ENCODE measurements at places on chromosomes 6 and 20.

- no peak for DNase-seq
Measured at GRCh38 chr6:100665041-100665380, 200.3 kb upstream of the SIM1 start.

GRCh38 chr6:166554316-166554715 is 32.2 kb downstream of the RAMACL start:
- no peak for DNase-seq

GRCh38 chr6:34073540-34073939 is 72.3 kb downstream of the GRM4 start:
- no peak for DNase-seq

DNA sequence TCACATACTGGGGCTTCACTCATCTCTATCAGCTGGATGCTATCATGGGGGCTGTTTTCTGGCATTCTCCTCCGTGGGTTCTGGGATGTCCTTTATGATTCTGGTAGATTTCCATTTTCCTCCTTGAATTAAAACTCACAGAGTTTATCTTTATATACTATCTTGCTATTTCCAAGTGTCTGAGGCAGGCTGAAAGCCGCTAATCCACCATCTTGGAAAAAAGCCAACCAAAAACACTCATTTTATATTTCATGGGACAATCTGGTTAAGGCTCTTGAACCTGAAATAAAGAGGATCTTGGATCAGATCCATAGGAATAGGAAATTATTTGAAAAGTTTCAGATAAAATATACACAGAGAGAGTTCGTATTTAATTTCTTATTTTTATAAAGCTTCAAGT is 86.0 kb downstream of the AFG1L start:
- no peak for DNase-seq

- no peak for DNase-seq
Measured at GRCh38 chr6:168052291-168052891, 26.6 kb downstream of the FRMD1 start.

DNA sequence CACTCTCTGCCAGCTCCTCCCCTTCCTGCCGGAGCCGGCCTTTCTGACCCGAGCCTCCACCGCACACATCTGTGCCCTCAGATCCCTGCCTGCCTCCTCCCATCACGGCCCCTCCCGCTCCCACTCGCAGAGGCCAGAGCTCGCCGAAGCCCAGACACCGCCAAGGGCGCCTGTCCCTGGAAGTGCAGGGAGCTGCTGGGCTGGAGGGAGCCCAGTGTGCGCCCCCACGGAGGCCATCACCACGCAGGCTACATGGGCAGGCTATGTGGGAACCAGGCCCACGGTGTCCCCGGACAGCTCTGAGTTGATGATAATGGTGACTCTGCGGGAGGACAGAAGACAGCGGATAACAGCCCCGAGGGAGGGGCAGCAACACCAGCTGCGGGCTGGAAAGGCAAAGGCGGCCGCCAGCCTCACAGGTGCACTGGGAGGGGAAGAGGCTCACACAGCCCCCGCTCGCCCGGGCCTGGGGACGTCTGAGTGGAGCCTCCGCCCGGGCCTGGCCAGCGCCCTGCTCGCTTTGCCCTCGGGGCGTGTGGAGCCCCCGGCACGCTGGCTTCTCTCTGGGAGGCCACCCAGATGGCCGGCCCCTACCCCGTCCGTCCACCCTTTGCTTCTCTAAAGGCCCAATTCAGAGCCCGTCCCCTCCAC is 154.9 kb downstream of the DLL1 start:
- DNase-seq, result no peak
